Dermis blood vessel endothelial cell (primary cell): ENCODE measurements at places on chromosomes 5 and 9. TPM values are rescaled to one million over a fixed set of nuclear protein-coding genes. Genes with fewer than 3 reads are reported as not detected.

DNA sequence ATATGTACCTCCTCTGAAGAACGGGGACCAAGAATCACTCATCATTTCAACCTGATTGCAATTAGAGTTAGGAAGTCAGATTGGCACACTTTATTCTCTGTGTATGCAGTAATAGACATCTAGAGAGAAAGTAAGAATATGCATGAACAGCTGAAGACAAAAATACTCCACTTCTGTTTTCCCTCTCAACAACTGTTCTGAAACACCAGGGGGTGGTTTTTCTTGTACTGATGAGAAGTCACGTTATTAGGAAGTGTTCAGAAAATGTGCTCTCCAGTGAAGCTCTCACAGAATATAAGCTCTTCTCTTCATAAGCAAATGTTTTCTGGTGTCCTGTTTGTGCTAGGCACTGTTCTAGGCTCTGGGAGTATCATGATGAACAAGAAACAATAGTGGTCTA lies 531.7 kb upstream of the C9orf72 start:
- DNase-seq, result no peak

- DNase-seq, result no peak
These were observed 285.6 kb downstream of the PRR16 start for GRCh38 chr5:120749737-120750136.

DNA sequence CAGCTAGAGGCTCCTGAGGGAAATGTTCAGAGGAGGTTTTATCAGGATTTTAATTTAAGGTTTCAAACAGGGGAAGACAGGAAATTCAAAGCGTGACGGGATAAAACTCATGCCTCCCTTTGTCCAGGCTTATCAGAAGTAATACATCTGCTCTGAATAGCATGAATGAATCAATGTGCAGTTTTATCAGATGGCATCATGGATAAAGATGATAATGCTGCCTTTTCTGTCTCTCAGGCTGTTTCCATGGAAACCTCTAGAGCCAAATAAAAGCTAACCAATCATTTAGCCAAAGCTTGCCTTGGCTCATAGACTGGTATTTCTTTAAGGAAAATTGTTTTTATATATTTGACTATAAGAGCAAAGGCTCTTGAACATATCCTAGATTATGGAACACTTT lies 16.4 kb downstream of the MFAP3 start:
- DNase-seq, result peak; percentile 12

The PRUNE2 gene
- total RNA-seq, result 7.8 and 22.4 TPM in 2 replicates

The HAVCR2 gene
- total RNA-seq, result under 0.01 and 0.09 TPM in 2 replicates

- peak; percentile 59 for DNase-seq
These were observed 99.5 kb upstream of the LMX1B start for GRCh38 chr9:126514037-126514821.

The PSAT1 gene
- total RNA-seq, result 7.5 and 21.8 TPM in 2 replicates

GRCh38 chr5:1930501-1930879 lies 47.8 kb upstream of the IRX4 start:
- DNase-seq, result no peak

DNA sequence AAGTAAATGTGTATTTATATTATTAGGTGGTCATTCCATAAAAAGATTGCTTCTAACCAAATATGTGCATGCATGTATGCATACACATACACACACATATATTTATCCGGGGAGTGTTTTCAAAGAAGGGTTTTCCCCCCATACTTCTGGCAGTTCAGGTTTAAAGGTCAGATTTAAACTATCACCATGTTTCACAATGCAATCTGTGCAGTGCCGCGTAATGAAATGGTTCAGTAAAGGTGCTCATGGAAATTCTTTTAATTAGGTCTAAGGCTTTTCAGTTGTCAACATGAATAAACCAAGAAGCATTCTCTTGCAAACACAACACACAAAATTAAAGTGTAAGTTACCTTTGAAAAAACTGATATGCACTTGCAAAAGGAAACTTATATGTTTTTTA lies 211.0 kb downstream of the CRB2 start:
- no peak for DNase-seq

DNA sequence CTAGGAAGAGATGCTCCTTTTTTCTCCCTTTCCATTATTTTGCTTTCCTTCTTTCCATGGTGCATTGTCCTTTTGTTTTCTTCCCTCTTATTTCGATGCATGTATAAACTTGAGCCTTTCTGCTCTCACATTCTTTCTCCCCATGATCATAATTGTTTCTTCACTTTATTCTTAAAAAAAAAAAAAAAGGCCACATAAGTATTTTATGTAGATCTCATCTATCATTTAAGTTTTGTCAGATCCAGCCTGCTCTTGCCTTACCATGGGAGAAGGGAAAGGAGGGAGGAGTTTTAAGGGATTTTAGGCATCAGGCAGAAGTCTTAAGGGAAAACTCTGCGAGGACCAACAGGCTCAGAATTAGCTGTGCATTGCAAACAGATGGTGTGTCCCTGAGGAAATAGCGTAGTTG lies 11.1 kb downstream of the TGFBR1 start:
- no peak for DNase-seq

DNA sequence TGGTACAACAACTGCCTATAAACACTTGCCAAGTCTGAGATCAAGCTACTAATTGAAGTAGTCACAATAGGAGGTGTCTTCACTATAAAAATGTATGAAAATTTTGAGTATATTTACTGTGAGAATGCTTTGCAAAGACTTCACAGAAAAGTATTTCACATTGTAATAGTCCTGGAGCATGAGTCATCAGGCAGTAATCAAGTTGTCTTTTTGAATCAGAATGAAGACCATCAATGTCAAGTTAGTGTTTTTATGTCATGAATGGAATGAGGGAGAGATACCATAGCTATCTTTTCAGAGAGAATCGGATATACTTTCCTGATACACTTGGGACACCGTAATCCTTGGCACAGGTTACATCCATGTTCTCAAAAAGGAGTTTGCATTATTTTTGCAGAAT lies 466.9 kb upstream of the ARRDC3 start:
- no peak for DNase-seq

The ST6GALNAC6 gene
- total RNA-seq, result 33.2 and 44.8 TPM in 2 replicates
